Osteocyte (in vitro differentiated cells): ENCODE measurements at places on chromosomes 4 and X. TPM values are rescaled to one million over a fixed set of nuclear protein-coding genes. Genes with fewer than 3 reads are reported as not detected.

L1CAM gene
- total RNA-seq, result 13.0 and 16.6 TPM in 2 replicates

ANAPC4 gene
- total RNA-seq, result 24.1 and 25.9 TPM in 2 replicates

FSTL5 gene
- total RNA-seq, result 0.11 TPM in 1 of 2 replicates, not detected in the other

CCNA2 gene
- 9.6 and 10.6 TPM in 2 replicates for total RNA-seq

PUDP gene
- total RNA-seq, result 18.4 and 21.9 TPM in 2 replicates
